GM04503 (cell line): ENCODE measurements at places on chromosomes 11 and 22.

DNA sequence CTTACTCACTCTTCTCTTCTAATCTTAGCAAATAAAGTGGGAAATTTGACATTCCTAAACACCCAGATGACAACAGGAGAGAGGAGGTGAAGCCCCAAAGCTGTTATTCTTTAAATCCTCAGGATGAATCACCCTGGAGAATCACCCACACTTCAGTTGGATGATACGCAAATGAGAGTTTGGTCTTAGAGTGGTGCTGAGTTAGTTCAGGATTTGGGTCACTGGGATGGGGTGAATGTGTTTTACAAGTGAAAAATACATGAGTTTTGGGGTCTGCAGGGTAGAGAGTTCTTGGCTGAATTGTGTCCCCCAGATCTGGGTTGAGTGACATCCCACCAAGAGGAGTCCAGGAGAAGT, 117.2 kb downstream of the GGTLC2 start:
- no peak for DNase-seq

GRCh38 chr11:116285026-116285425, 487.8 kb downstream of the BUD13 start:
- DNase-seq = no peak

GRCh38 chr11:28104984-28105383, 3.0 kb downstream of the KIF18A start:
- DNase-seq = no peak

DNA sequence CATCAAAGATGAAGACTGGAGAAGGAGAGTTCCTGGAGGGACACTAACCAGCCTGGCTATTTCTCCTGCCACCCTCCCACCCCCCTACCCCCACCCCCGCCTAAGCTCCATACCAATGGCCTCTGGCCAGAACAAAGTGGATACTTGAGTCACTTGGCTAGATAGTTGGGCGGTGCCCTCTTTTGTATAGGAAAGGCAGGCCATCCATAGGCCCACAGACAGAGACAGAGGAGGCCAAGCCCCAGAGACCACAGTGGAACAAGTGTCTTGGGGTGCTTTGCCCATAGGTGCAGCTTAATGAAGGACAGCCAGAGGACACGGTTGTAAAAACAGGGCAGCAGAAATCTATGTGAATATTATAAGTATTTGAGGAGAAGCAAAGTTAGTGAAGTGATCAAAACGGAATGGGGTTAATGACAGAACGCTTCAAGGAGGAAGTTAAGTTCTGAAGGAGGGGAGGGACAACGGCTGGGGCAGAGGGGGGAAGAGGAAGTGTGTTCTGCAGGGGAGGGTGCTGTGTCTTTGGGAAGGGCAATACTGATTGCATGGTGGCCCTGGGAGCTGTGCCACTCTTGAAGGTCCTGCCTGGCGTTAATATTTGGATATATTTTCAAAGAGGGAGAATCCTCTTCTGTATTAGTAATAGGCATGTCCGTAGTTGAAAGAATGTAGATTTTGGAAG, 32.7 kb downstream of the FLI1 start:
- no peak for DNase-seq

GRCh38 chr11:42770444-42771065, 541.2 kb upstream of the API5 start:
- no peak for DNase-seq
